ENCODE measurements at places on chromosomes 6 and 20. TPM values are rescaled to one million over a fixed set of nuclear protein-coding genes. Genes with fewer than 3 reads are reported as not detected.

GRCh38 chr6:161168281-161168891 is 105.5 kb downstream of the AGPAT4 start:
- no peak for DNase-seq

- DNase-seq = no peak
Measured at GRCh38 chr20:57672164-57672563, 37.7 kb downstream of the PMEPA1 start.

ID4 gene
- total RNA-seq = not detected

DNA sequence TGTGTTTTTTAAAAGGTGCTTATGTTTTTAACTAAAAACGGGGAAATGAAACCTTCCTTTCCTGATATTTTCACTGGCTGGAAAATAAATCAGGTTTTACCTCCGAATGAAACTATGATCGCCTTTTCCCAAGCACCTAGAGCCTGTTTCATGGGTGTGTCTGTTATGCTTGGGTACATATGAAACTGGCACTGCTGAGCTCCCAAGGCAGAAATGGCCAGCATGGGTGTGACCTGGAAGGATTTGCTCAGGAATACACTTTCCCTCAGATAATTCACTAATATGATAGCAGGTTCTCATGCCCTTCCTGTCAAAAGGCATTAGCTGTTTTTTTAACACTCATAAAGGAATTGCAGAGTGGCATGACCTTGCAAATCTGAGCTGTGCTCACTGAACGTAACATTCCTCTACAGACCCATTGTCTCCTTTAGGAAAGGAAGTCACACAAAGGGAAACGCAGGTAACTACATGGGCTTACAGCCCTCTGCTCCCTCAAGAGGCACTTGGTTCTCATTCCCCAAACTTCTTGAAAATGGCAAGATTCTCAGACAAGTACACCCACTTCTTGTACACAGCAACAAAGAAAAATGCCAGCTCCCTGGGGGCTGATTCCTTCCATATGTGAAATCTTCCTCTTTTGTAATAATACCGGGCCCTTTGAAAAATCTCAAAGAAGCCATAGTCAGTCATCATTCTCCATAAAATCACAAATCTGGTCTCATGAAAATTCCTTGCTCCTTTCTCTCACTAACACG is 72.7 kb downstream of the METTL24 start:
- no peak for DNase-seq

GRCh38 chr6:33978412-33979150 is 167.3 kb downstream of the GRM4 start:
- no peak for DNase-seq

DNA sequence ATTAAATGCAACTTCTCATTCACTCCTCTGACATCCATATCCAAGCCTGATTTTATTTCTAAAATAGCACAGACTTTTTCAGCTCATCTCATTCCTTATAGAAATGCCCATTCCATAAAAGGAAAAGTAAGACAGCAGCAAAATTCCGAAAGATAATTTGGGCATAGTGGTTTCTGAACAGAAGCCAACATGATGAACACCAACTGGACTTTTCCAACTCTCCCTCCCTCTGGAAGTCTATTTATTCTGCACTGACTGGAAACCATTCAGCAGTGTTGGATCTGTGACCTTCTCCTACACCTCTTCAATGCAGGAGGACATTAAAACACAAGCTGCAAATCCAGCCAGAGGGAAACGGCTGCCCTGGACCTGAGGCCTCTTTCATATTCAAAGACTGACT is 306.2 kb upstream of the NT5E start:
- DNase-seq = no peak

- no peak for DNase-seq
Measured at GRCh38 chr6:35048631-35049083, 92.5 kb downstream of the TCP11 start.

DNA sequence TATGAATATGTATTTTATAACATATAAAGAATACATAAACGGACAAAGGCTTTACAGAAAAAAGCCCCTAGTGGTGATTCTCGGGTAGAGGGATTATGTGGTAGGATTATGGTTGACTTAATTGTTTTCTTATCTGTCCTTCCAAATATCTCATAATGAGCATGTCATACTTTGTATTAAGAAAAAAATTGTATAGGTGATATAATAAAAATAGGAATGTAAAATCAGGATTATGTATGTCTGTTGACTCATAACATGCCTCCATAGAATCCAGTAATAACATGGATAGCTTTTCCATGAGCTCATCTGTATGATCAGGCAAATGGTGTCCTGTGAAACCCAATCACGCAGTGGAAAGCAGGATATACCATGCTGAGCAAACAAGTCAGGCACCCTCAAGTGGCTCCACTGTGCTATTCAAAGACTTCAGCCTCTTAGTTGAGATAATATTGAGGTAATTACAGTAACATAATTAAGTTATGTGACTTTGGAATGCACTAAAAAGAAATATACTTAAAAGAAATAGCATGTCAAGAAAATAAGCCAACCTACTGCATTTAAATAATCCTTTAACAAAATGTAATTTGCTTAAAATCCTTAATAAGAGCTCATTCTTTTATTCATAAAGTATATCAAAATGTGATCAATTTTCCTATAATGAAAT is 39.6 kb upstream of the PRELID3B start:
- DNase-seq = no peak

- DNase-seq = no peak
Measured at GRCh38 chr6:141735126-141735525, 397.6 kb upstream of the GJE1 start.

TSPO2 gene
- total RNA-seq = not detected

- no peak for DNase-seq
Measured at GRCh38 chr20:12152996-12153395, 235.3 kb downstream of the BTBD3 start.

DNA sequence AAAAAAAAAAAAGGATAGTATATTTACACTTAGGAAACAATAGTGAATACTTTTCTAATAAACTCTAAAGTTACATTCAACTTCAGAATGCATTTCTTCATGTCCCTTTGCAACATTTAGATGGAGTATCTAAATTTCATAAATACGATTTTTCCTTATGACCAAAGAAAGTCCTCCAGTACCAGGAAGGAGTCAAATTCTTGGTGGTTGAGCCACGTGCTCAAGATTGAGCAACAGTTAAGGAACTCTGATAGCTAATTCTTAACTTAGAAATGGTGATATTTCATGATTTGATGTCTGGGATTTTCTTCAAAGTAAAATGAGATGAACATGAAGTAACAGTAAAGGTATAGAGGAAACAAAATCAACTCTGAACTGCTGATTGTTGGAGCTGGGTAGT is 92.7 kb downstream of the SASH1 start:
- no peak for DNase-seq

GRCh38 chr6:133906050-133906449 is 17.1 kb downstream of the TCF21 start:
- no peak for DNase-seq

PLEKHG1 gene
- total RNA-seq = 199 TPM

DNA sequence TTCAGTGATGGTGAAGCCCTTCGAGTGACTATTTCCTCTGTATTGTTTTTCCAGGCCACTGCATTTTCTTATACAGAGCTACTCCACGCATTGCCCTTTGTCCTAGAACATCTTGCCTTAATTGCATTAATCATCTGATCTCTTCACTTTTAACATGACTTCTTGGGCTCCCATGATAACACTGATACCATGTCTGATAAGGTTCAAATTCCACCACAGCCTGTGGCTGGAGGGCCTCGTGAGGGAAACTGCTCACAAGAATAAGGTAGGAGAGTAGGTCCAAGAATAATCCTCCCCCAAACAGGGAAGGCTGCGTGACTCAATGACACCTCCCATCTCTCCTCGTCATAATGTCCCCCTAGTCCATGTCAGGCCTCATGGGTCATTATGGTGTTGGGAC is 165.5 kb upstream of the ECI2 start:
- DNase-seq = no peak

DNA sequence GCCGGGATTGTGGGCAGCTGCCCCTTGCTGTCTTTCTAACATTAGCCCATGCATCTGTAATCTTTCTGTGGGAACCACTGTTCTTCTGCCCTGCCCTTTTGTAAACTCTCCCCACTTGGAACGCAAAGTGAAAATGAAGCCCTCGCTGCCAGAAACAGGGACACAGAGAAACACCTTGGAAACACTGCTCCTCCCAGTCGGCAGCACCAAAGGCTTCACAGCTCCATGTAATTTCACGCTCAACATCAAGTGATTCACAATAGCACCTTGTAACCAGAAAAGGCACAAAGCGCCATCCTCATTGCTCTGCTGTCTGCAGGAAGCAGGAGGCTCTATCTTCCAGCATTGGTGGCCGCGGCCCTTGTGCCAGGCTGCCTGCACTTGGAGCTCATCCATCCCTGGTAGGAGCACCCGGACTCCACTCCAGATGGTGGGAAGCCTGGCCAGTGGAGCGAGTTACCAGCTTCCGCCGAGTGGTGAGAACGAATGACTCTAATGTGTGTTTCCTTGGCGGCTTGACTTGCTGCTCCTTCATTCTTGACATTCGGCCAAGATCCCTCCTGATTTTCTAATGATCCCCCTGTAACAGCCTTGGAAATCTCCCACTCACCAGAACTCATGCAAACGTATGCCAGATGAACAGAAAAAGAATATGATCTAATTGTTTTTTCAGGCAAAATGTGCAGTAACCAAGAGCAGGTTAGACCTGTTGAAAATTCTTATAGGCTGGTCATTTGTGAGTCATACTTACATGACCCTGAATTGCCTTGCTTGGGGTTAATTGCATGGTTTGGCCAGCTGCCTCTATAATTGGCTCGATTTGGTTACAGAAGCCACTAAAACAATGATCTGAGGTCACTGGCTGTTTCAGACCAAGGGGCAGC is 169.1 kb upstream of the CDYL start:
- no peak for DNase-seq

DNA sequence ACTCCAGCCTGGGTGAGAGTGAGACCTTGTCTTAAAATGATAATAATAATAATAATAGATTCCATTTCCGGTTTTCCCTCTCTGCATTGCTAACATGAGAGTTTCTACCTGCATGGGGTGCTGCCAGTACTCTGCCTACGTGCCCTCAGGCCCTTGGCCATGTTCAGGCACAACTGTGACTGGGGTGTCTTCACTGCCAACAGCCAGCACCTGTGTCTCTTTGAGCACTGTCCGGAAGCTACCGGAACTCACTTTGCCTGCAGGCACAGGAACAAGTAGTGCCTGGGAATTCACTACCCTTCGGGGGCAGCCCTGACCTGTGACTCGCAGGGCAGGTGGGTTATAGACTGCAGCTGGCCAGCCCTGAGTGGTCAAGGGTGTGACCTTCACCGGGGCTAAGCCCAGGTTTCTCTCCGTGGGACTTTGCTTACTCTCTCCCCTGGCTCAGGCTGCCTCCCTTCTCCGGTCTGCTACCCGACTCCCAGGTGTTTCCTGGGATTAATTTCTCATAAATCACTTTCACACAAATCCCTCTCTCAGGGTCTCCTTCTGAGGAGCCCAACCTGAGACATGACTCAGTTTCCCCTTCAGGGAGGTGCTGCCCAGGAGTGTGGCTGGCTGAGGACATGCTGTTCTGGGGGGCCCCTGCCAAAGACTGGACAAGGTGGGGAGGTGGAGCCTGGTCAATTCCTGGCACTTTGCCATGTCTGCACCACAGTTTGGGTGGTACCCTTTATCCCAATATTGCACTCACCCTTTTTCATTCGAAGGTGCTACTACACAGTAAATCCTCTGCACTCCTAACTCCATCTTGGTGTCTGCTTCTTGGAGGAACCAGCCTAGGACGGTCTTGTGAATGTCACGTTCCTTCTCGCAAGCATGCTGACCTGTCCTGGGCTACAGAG is 79.5 kb upstream of the RALGAPA2 start:
- no peak for DNase-seq

C20orf96 gene
- 5.3 TPM for total RNA-seq

DNA sequence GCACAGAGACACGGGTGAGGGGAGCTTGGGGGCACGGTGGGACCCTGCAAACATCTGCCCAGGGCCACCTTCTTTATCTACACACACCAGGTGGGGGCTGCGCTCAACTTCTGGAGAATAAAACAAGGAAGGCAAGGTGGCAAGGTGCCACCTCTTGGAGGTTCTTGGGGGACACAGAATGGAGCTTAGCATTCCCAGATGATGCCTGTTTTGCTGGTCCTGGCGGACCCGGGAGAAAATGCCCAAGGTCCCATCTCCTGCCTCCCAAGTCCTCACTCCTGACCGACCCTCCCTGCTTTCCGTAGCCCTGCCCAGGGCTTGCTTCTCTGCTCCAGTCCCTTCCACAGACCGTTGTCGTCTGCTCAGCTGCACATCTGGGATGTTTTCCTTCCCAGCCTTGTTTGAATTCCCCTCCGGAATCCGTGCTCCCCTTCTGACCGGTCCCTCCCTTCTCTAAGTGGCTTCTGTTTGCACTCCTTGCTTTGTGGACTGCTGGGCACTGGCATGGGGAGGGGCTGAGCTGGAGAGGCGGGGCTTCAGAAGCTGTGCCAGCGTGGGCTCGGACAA is 13.1 kb downstream of the ITPR3 start:
- no peak for DNase-seq

DNA sequence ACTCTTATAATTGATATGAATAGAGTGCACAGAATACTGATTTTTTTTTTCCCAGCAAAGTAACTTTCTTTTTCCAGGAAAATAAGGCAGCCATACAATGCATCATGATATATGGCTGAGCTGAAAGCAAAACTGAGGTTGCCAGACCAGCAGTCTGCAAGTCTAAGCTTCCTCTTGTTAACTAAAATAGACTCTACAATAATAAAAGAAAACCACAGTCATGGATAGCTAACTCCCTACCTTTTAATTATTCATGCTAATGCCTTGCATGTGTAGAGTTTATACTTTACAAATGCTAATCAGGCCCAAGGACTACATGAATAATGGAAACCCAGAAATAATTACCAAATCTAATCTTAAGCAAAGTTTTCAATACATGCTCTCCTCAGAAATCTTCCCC is 47.4 kb downstream of the MAP7 start:
- no peak for DNase-seq

KIF25 gene
- not detected for total RNA-seq

CYP39A1 gene
- total RNA-seq = not detected

OR2B6 gene
- total RNA-seq = not detected

DNA sequence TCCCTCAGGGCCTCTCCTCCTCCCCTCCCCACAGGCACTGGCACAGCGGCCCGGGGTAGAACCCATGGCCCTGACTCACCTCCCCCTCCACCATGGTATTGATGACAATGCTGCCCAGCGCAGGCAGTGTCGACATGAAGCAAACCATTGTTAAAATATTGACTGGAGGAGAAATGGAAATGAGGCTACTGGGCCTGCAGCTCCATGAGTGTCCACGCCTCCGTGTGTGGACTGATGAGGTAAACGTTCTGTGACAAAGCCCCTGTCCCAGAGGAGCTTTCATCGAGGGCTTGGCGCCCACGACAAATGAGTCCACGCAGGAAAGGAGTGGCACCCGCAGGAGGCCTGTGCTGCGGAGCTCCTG is 402.7 kb downstream of the TAF4 start:
- DNase-seq = no peak

ZNF334 gene
- total RNA-seq = 0.27 TPM

ULBP2 gene
- 0.29 TPM for total RNA-seq

DNA sequence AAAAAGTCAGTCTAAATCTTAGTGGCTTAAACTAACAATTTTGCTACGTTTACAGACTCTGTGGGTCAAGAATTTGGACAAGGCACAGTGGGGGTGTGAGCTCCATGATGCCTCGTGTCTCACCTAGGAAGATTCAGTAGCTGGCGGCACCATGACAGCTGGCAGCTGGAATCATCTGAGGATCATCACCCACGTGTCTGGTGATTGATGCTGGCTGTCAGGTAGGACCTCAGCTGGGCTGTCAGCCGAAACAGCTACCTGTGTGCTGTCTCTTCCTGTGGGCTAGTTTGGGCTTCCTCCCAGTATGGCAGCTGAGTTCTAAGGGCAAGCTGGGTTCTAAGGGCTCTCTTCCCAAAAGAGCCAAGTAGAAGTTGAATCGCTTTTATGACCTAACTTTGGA is 26.4 kb upstream of the DLGAP4 start:
- no peak for DNase-seq
